ENCODE measurements at places on chromosomes 3 and 15.

DNA sequence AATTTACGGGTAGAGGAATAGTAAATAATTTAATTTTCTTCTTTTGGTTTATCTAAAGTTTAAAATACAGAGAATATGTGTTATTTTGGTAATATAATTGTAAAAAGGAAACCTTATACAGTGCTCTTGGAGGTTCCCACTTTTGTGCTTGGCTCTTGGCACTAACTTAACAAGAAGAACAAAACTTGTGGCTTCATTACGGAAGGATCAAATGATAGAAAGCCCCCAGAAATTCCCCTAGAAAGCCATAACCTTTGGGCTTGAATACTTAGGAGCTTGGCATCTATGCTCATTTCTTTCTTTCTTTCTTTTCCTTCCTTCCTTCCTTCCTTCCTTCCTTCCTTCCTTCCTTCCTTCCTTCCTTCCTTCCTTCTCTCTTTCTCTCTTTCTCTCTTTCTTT lies 197.5 kb downstream of the SOX2 start:
- DNase-seq = no peak

DNA sequence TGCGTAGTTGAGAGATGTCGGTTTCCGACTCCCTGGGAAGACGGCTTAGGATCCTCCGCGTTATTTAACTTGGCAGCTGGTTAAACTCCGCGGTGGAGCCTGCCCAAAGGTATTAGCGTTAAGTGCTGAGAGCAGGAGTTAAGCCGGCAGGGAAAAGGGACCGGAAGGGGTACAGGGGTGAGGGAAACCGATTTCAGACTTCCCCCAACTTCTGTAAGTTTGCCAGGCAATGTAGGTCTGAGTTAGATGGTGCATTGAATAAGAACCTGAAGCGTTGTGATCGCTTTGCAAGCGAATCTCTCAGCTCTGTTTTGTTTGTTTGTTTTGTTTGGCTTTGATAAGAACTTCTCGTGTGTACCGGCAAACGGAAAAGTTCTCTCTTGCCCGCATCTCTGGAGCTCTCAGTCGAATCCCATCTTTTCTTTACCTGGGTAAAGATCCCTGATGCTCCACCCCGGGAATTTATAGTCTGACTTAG lies 6.0 kb upstream of the FEZF2 start:
- DNase-seq = no peak

- DNase-seq = no peak
These were observed 2.4 kb upstream of the ADGRG7 start for GRCh38 chr3:100606894-100607512.

DNA sequence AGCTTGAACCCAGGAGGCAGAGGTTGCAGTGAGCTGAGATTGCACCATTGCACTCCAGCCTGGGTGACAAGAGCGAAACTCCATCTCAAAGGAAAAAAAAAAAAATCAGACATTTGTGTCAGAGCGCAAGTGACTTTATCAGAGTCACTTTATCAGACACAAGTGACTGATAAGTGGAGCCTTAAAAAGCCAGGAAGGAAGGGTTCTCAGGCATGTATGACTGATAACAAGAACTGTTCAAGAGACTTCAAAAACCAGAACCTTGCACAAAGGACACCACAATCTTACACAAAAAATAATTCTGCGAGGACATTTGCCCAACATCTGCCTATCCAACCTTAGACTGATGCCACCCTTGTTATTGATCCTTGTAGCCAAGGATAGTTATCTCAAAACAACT lies 13.3 kb upstream of the CFAP44 start:
- no peak for DNase-seq

- DNase-seq = no peak
These were observed 32.8 kb downstream of the ZXDC start for GRCh38 chr3:126442856-126443242.

DNA sequence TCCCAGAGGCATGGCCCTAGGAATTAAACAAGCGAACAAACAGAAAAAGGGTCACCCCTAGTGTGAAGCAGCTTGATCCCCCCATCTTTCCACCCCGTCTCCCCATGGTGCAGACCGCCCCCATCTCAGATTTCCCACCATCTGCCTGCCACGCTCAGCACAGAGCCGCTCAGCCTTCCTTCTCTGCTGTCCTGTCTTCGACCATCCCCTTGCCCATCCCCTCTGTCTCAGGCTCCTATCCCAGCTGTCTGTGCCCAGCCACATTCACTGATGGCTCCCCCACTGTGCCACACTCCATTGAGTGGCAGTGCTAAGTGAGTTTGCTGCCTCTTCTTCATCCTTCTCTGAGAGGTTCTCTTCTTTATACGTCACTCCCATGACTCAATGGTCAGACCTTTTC lies 11.7 kb upstream of the BTBD1 start:
- no peak for DNase-seq

GRCh38 chr3:105598042-105598796 lies 231.5 kb downstream of the ALCAM start:
- DNase-seq = peak; percentile 98

DNA sequence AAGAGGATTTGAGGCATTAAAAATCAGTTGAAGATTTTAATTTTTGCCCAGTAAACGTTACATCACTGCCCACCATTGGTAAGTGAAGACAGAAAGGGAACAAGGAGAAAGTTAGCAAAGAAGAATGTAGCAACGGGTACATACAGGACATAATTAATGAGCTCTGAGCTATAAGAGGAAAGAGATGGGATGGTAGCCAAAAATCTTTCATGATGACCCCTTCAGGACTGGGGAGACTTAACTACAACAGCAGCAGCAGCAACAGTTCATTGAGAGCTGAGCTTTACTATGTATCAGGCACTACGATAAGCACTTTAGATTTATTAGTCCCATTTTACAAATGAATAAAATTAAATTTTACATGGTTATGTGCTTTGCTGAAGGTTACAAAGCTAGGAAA lies 18.4 kb downstream of the EMC4 start:
- DNase-seq = no peak

DNA sequence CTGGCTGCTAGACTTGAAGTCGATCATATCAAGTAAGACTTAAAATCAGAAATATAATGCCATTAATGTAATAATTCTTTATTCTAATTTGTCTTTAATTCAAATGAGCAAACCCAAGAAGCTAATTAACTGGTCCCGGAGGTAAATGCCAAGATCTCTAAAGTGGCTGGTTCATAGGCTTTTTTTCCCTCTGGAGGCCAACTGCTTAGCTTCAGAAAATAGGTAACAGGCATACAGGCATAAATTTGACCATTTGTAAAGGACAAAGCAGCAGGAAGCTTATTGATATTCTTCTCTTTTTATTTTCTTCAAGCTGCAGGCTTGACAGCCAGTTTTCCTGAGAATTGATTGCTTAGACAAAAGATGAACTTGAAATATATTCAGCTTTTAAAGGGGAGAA lies 158.6 kb upstream of the RAP2B start:
- DNase-seq = no peak

DNA sequence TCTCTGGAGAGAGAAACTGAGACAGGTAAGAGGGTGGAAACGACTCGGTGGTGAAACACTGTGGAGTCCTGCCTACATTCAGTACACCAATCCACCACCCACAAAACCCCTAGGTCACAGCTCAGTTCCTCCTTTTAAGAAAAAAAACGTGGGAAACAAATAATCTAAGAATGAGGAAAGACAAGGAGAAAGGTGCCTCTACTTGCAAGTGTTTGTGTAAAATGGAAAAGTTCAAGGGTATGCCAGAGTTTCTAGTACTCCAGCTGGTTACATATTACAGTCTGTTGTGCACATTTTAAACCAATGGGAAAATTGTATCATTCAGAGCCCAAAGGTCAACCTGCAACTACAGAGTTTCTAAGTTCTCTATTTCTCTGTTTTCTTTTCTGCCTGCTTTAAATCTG lies 32.2 kb downstream of the HGD start:
- no peak for DNase-seq

DNA sequence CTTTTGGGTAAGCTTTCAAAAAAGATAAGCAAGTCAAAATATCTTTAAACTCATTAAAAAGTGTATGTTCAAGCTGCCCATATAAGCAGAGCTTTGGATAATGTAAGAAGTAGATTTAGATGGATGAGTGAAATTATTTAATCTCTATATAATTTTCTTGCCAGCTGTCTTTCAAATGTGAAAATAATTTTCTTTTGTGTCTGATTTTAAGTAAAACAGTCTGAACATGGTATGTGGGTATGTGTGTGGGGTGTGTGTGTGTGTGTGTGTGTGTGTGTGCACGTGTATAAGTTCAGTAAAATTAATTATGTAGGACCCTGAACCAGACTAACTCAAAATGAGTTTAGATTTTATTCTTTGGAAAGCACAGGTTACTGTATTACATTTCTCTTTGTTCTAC lies 155.2 kb upstream of the CGNL1 start:
- no peak for DNase-seq

- no peak for DNase-seq
These were observed 42.6 kb downstream of the HCN4 start for GRCh38 chr15:73326157-73326556.

- peak; percentile 51 for DNase-seq
These were observed 615.4 kb downstream of the CADM2 start for GRCh38 chr3:85574006-85574705.

DNA sequence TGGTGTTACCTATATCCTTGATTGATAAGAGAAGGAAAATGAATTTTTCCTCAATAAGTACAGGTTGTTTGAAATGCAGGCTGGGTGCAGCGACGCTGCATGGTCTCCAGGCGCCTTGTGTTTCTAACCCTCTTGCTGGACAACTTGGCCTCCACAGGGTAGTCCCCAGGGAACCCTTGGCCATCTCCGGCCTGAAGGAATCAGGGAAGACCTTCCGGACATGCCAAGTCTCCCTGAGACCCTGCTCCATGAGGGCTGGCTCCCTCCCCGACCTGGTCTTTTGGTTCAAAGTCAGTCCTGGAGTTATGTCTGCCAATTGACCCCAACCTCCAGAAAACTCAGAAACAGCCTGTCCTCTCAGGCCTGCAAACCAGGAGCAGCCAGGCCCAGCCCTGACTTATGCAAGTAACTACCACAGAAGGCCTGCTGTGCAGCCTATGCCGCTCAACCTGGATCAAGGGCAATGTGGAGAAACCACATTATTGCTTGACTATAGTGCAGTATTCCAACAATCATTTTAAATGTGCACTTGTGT lies 98.3 kb downstream of the LIPC start:
- DNase-seq = no peak

DNA sequence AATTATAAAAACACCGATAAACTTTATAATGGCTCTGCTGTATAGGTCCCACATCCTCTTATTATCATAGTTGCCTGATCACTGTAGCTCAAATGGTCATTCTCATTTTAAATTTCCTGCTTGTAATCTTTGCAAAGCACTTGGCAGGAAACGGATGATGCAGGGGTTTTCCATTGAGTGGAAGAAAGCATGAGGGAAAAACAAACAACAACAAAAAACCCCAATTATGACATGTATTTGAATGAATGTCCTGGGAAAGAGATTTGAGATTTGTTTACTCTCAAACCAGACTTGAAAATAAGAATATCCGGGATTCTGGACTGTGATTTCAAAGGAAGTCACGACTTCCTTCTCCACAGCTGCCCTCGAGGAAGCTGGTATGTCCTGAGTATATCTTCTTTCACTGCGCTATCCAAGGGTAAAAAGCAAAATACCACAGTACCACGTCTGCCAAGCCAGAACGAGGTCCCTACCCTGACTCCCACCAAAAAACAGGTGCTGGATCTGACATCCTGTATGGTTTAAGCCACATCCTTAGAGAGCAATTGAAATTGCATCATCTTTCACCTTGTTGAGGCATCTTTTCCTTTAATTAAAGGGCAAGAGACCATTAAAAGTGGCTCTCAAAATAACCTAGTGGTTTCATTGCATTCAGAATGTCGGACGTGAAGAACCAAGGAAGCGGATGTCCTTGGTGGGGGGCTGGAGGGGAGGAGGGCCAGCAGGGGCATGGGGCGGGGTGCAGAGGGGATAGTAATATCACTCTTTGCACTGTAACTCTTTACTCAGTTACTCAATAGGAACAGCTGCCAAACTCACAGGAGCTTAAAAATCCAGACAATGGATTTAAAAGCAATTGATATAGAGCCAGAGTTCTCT lies 13.5 kb upstream of the TIPIN start:
- DNase-seq = peak; percentile 41
